HepG2 (cell line): ENCODE measurements at places on chromosomes 2 and 18.

DNA sequence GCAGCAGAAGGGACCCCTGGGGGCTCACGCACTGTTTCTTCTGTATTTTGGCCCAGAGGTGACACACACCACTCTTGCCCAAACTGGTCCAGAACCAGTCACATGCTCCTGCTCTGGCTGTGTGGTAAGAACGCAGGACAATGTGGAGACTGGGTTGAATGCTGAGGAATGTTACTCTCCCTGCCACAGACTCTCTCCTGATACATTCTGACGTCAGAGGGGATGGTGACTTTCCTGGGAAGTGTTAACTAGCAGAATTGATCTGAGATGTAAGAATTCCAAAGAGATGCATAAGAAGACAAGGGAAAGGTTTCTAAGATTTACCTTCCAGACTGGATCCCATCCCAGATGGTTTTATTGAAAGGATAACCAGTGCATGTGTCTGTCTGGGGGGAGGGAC, 100.8 kb downstream of the ASB1 start:
- DNase-seq = no peak

GRCh38 chr2:148124271-148124670, 103.4 kb downstream of the MBD5 start:
- DNase-seq = no peak

DNA sequence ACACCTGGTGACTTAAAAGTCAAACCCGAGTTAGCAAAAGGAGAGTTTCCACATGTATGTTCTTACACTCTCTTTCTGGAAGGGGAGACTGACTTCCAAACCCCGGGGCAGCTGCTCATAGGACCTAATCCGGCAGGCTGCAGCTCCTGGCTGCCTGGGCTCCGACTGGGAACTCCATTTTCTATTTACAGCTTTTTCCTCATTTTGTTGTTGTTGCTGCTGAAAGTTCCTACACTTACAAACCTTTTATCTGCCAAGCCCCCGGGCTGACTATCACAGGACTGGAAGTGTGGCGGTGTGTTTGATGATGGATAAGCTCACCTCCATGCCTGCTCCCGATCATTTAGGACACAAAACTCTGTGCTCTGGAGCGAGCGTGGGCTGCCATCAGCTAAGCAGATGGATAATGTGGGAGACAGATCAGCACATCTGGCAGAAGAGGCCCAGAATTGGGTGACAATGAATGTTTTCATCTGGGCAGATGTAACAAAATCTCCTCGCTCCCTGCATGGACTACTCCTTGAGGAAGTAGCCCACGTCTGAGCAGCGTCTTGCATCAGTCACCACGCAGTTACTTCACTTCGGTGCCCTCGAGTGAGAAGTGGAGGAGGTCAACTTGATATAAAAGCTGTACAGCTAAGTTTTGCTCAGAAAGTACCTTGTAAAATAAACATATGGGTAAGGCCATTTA, 114.4 kb upstream of the COPS8 start:
- DNase-seq = no peak

GRCh38 chr2:83873110-83873509, 586.0 kb downstream of the SUCLG1 start:
- DNase-seq = no peak

DNA sequence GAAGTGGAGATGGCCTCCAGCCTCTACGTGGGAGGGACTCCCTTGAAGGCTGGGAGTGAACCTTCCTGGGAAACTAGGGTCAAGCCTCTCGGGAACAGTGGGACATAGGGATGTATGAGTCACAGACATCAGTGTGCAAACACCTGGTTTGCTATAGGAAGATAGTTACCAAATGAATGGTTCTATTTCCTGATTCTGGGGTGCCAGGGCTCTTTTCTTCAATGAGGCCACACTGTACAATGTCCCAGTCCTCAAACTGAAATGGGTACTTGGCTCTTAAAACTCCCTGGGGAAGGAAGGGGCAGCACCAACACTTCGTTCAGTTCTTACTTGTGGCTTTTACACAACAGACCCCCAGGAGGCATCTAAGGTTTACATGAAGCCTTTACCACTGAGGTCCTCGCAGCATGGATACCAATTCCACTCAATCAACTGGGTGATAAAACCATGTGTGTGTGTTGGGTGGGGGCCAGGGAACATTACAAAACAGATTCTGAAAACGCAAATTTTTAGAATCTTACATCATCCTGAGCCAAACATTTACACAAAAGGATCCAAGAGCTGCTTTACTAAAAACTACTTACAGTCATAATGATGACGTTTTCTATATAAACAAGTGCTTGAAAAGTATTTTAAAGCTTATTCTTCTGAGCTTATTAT, 10.4 kb downstream of the ERFE start:
- no peak for DNase-seq

- DNase-seq = no peak
Measured at GRCh38 chr2:129006135-129006886, 687.6 kb upstream of the HS6ST1 start.

GRCh38 chr18:57956491-57956890, 87.5 kb upstream of the NEDD4L start:
- no peak for DNase-seq

- DNase-seq = no peak
Measured at GRCh38 chr2:40666398-40666797, 214.5 kb upstream of the SLC8A1 start.

DNA sequence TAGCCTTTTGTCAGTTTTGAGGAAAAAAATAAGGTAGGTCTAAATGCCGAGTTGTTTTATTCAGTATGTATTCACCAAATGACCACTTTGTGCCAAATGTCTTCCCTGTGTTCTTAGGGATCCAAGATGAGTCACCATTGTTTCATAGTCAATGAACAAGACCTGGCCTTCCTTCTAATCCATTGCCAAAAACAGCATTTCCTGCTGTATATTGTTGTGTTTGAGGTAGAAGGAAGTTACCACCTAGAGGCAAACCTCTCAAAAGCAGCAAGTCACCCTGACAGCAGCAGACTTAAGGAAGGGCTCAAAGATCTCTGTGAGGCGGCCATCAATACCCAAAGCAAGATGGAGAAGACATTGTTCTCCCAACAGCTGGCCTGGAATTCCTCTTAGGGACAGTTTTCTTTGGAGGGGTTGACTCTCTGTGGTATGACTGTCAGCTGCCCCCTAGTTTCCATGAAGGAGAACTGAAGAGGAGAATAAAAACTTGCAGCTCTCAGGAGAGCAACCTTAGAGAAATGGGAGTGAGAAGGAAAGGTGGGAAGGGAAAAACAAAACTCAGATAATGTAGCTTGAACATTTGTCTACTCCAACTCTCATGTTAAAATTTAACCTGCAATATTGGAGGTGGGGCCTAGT, 328.3 kb downstream of the LRATD1 start:
- DNase-seq = no peak

DNA sequence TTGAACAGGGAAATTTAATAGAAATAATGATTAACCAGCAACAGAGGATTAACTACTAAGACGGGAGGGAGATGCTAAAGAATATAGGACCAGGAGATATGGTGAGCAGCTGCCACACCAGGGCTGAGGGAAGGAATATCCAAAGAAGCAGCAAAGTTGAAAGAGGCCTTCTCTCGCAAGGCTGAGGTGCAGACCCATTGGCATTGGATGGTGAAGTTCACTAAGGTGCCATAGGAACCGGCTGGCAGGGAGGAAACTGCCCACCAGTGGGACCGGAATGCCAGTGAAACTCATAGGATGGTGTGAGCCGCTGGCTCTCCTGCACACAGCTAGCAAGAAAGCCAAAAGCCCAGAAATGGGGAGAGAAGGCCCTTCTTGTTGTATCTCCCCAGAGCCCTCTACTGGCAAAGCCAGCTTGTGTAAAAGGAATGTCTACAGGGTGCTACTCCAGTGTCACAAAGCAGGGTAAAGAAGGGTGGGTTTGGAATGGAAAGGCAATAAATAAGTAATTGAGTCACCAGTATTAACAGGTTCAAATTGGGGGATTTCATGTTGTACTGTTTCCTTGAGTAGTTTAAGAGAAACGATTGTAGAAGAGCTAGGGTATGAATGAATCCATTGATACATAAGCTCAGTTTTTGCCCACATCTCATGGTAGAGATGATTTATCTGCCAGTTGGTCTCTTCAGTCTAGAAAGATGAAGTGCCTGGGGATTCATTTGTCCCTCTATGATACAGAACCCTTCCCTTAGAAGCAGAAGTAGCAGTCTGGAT, 36.0 kb downstream of the FARP2 start:
- DNase-seq = peak; percentile 73

DNA sequence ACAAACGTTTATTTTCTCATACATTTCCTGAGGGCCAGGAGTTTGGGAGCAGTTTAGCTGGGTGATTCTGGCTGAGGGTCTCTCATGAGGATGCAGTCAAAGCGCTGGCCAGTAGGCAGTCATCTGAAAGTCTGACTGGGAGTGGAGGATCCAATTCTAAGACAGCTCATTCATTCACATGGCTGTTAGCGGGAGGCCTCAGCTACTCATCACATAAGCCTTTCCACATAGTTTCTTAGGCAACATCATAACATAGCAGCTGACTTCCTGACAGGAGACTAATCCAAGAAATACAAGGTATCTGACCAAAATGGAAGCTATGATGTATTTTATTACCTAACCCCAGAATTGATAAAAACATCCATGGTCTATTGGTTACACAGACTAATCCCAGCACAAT, 2.9 kb upstream of the MRPL44 start:
- peak; percentile 14 for DNase-seq

DNA sequence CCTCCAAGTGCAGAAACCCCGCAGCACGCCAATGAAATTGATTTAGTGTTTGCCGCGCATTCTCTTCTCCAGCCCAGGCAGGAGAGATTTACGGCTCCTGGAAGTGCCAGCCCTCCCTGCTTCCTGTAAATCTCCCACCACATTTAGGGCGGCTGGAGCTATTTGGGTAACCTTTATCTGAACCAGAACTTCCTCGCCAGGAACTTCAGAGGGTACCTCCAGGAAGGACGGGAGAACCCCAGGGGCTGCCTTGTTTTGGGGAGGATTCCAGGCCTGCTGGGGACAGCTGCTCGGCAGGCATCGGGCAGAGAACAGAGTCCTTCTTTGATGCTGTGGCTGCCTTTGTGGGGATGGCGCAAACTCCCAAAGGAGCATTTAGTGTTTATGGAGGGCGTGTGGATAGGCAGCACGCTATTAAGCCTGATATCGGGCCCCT, 122.0 kb upstream of the MYCN start:
- no peak for DNase-seq

- DNase-seq = peak; percentile 59
Measured at GRCh38 chr2:191676790-191677645, 918 bp upstream of the NABP1 start.

GRCh38 chr2:213934560-213934959, 476.3 kb upstream of the VWC2L start:
- peak; percentile 44 for DNase-seq

- no peak for DNase-seq
Measured at GRCh38 chr2:173424886-173425285, 70.2 kb downstream of the CDCA7 start.

- no peak for DNase-seq
Measured at GRCh38 chr2:111133603-111134002, 12.9 kb downstream of the BCL2L11 start.

GRCh38 chr2:48248251-48248933, 281.6 kb upstream of the STON1 start:
- DNase-seq = peak; percentile 77

GRCh38 chr2:231144896-231145295, 20.1 kb upstream of the HTR2B start:
- DNase-seq = no peak

DNA sequence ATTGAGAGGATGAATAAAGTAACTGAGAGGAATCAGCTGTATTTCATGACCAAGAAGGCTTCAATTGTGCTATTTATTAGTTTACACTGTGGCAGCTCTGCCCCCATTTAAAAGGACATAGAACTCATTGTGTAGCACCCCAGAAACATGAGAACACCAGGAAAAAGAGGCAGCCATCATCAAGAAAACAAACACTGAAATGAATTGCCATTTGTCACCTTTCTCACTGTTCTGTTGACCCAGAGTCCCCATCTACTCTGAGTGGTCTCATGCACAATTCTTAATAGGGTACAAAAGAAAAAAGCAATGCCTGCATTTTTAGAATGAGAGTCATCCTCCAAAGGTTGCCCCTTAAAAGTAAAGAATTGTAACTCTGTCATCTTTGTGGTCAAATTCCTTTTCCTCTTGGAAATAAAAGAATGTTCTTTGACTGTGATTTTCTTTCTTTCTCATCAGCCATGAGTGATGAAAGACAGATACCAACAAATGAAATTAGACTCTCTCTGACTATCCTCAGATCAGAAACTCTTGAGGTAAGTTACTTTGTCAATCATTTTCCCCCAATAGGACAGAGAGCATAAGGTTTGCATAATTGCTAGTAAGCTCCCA, 1941.9 kb upstream of the PIK3C3 start:
- DNase-seq = no peak

DNA sequence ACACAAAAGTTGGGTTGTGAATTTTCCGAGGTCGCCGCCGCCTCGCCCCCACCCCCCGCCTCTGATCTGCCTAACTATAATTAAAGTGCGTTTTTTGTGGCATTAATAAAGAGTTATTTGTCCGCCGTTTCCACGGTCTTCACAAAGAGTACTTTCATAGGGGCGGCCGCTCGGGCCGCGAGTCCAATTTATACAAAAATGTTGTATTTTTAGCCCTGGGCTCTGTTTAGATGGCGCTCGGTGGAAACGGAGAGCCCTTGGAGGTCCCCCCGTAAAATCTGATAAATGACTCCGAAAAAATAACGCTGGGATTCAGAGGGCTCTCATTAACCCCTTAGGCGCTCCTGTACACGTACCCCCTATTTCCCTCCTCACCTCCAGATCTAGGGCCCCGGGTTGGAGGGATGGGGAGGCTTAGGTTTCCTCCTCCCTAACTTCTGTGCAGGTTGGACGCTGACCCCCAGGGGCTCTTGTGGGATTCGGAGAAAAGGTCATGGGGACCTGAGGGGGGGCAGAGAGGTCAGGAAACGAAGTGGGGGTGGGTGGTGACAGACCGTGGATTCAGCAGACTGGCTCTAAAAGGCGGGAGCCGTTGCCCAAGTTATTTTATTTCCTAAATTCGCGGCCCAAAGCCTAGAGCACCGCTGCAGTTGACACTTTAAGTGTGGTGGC, 1.9 kb downstream of the CYP26B1 start:
- no peak for DNase-seq
